ENCODE measurements at places on chromosomes 2 and 18. TPM values are rescaled to one million over a fixed set of nuclear protein-coding genes. Genes with fewer than 3 reads are reported as not detected.

DNA sequence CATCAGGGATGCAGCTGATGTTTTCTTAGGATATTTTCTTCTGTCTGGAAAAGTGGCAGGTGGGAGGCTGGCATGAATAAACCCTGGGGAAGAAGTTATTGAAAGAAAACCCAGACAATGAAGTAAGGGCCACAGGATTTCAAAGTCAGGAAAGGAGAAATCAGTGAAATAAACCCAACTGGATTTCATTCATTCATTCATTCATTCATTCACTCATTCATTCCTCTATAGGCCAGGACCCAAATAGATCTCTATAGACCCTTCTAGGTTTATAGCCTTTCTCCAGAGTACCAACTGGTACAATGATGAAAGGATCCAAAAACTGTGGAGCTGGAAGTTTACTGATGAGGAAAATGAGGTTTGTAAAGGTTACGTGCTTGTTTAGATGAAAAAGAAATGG is 67.3 kb upstream of the DNMT3A start:
- no peak for DNase-seq

LIMS2 gene
- total RNA-seq, result 52.5 TPM

DNA sequence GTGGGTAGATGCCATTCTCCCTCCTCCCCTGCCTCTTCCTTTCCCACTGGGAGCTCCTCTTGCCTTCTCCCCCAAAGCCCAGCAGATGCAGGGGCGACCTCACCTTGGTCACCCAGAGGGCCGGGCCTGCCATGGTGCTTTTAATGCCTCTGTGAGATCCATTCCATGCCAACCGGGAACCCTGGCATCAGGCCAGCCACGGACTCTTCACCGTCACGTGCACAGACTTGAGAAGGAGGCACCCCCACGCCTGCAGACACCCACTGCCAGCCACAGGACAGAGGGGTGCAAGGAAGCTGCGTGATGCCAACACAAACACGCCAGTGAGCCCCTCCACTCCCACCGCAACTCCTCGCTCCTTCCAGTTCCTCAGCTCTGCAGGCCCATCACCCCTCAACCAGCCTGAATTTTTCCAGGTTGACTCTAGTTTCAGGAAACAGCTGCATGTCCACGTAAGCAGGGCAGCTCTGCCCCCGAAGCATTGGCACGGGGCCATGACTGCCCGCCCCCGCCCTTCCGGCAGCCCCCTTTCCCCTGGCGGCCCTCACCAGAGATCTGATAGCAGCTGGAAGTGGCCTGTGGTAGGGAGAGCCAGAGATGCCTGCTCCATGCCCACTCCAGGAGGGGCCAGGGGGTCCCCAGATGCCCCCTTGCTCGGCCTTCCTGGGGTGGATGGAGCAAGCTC is 50.8 kb downstream of the DNMT3A start:
- no peak for DNase-seq

GRCh38 chr2:158559252-158559651 is 102.5 kb downstream of the PKP4 start:
- no peak for DNase-seq

STPG4 gene
- not detected for total RNA-seq

Measured in HFFc6 (cell line).